Right lung (tissue), 10 donors: ENCODE measurements at places on chromosomes 12 and 14. TPM values are rescaled to one million over a fixed set of nuclear protein-coding genes. Genes with fewer than 3 reads are reported as not detected.

Gene CD69
- 5.9 TPM for polyA plus RNA-seq

DNA sequence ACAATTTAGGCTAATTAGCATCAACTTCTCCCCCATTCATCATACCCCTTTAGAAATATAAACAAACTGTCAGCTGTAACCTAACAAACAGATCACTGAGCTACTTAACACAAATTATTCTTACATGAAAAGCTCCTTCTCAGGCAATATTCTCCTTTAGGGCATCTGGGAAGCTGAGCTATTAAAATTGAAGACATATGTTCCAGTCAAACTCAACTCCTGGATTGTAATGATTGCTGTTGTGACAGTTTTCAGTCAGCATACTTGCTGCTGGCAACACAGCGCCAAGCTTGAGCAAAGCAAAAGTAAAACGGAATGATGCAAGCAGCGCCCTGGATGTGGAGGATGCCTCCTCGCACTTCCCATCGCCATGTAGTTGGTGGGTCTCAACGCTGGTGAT, 82.4 kb downstream of the SLC25A21 start:
- no peak for DNase-seq

Gene RIMBP2
- polyA plus RNA-seq = 16.1 TPM

DNA sequence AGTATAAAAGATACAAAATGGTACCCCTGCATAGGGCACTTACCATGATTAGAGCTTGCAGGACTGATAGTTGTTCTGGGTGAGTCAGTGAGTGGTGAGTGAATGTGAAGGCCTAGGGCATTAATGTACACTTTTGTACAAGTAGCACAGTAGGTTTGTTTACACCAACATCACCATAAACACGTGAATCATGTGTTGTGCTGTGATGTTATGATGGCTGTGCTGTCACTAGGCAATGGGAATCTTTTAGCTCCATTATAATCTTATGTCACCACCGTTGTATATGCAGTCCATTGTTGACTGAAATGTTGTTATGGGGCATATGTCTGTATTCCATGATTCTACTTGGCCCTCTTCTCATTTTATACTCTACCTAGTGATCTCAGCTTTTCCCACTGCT, 11.8 kb downstream of the NUBPL start:
- DNase-seq = no peak

DNA sequence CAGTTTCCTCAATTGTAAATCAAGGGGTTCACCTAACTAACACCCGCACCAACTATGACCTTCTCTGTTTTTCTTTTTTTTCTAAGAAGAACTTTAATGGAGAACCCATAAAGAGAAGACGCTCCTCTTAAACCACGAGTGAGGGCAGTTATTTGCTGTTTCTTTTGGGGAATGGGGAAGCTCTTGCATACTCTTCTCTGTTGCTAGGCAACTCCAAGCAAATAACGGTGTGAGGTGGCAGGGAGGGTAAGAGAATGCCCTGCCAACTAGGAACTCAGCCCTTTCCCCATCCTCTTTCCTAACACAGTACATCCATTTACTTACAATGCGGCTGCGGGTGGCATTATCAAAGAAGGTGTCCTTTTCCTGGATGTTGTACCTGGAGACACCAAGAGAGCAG, 114.9 kb downstream of the ANO2 start:
- DNase-seq = no peak

DNA sequence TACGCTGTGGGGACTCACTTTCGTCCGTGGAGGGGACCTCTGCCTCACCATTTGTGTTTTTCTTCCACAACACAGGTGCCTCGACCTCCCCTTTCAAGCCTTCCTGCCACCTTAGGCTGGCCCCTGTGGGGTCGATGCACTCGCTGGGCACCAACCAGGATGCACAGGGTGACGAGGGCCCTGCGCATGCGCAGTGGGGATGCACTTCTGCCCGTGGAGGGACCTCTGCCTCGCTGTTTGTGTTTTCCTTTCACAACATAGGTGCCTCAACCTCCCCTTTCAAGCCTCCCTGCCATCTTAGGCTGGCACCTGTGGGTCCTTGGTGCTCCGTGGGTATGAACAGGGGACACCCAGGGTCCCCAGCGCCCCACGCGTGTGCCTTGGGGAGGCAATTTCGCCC, 356.8 kb downstream of the ALG10 start:
- DNase-seq = no peak

- no peak for DNase-seq
These were observed 8.7 kb upstream of the AQP2 start for GRCh38 chr12:49941556-49942511.

- peak; percentile 63 for DNase-seq
These were observed 15.2 kb upstream of the CLIP1 start for GRCh38 chr12:122437656-122438121.

DNA sequence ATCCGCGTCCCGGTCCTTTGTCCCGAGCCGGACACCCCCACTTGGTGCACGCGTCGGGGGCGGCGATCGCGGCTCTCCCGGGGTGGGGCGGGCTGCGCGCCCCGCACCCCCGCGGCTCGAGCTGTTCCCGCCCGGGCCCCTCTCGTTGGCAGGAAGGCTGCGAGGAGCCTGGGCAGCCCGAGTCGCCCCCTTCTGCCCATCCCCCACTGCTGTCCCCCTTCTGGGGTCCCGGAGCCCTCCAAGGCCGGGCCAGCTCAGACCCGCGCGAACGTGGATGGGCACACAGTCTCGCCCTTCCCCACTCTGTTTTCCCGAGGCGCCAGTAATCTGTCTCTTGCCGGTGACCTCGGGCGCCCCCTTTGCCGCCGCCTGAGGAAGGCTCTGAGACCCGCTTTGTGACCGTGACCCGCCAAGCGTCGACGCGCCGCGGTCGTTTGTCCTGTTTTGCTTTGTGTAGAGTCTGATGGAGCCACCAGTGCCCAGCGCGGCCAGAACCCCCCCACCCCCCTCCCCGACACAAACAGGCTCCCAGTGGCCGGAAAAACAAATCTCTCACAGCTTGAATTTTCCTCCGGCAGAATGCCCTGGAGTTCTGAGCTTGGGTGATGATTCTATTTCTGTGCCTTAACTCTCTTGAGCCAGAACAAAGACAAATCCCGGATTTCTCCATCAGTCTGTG, 610 bp downstream of the C14orf132 start:
- DNase-seq = peak; percentile 59

- DNase-seq = no peak
These were observed 188.0 kb upstream of the SLC16A7 start for GRCh38 chr12:59407799-59408198.

- no peak for DNase-seq
These were observed 299.3 kb downstream of the TMEM132D start for GRCh38 chr12:129604506-129604905.

GRCh38 chr14:79530555-79530954, 680.7 kb downstream of the DIO2 start:
- no peak for DNase-seq

Gene CSRP2
- 22.7 TPM for polyA plus RNA-seq

GRCh38 chr12:12648951-12649650, 37.4 kb downstream of the CREBL2 start:
- no peak for DNase-seq

DNA sequence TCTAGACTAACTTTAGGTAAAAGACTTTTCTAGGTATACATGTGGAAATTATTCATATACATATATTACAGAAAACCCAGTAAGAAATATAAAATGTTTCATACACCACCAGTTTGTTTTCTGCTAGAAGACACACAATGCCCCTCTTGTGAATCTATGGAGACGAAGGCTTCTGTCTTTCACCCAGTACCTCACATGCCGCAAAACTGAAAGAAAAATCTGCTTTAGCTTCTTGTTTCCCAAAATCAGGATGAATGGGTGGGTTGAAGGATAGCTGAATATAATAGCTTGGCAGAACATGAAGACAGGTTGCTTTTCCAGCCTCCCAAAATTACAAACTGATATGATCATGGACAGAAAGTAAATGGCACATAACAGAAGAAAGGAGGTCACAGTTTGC, 1.3 kb downstream of the TAS2R30 start:
- DNase-seq = no peak

Gene PUS7L
- 14.8 TPM for polyA plus RNA-seq

DNA sequence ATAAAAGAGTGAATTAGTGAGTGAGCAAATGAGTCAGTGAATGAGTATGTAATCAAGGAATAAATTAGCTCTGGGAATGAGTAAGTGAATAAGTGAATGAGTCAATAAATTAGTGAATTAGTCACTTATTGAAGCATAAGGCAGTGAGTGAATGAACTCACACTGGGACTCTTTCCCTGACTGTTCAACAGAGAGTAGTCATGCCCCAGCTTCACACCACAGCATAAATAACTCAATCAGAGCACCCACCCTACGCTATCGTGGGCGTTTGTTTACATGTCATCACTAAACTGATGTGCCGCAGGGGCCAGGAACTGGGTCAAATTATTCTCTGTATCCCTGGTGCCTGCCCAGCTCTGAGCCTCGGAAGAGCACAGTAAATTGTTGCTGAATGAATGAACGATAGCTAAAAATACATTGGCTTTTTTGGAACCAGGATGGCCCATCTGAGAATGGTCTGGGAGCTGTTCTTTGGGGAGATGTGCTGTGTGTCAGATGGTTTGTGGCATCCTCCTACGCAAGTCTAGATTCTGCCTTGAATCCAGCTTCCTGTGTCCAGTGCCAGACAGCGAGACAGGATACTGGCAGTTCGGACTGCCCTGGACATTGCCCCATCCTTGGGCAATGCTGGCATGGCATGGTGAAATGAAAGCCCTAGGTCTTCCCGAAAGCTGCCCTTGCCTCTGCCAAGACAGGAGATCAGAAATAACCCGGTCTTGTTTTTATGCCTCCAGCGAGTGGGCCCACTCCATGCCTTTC, 98.0 kb upstream of the RTL1 start:
- DNase-seq = no peak

GRCh38 chr14:61512026-61512834, 183.1 kb upstream of the HIF1A start:
- no peak for DNase-seq

Gene CABP1
- polyA plus RNA-seq = 2.9 TPM

- DNase-seq = no peak
These were observed 40.2 kb upstream of the TMEM179 start for GRCh38 chr14:104644656-104645378.

Gene SLC7A7
- 9.5 TPM for polyA plus RNA-seq

DNA sequence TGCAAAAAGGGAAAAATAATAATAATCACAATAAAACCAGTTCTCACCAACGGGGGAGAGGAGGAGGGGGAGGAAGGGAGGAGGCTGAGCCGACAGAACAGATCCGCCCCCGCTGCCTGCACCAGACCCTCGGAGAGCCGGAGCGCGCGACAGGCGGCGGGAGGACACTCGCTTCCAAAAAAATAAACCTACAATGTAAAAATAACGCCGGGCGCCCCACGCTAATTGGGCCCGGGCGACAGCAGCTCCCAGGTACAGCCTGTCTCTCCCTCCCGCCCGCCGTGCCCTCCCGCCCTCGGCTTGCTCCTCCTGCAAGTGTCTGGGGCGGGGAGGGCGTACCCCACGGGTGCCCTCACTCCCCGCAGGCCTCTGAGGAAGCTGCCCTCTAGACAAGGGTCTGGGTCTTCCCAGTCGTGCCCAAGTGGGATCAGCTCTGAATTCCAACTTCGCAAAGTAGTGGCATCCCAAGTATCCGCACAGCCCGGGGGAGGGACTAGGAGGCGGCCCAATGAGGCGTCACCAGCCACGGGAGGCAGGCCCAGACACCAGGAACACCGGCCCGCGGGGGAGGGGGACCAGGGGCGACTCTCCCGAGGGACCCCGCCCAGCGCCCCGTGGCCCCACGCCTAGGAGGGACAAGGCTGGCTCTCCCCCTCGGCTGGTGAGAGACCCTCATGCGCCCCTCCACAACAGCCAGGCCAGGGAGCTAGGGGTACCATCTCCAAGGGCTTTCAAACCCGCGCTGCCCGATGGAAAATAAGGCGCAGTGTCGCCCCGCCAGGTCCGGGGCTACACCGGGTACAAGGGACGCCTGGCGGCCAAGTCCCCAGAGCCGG, 1.0 kb downstream of the NCOR2 start:
- peak; percentile 77 for DNase-seq

Gene SLCO1B1
- 0.18 TPM for polyA plus RNA-seq

DNA sequence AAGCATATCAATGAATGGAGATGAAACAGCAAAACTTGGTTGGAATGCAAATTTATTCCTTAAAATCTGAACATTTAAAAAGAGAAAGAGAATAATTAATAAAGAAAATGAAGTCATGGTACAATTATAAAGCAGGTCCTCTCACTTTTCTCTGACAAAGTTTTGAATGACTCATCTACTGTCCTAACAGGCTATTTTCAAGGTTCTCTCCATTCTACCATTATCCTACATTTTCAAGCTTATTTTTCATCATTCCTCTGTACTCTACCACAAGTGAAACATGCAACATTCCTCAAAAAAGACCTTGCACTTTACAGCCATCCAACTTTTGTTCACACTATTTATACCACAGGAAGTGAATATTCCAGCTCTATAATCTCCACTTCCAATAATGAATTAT, 36.9 kb upstream of the AP4S1 start:
- no peak for DNase-seq

Gene RPGRIP1
- polyA plus RNA-seq = 0.85 TPM

Gene FAM181A
- polyA plus RNA-seq = 0.10 TPM

DNA sequence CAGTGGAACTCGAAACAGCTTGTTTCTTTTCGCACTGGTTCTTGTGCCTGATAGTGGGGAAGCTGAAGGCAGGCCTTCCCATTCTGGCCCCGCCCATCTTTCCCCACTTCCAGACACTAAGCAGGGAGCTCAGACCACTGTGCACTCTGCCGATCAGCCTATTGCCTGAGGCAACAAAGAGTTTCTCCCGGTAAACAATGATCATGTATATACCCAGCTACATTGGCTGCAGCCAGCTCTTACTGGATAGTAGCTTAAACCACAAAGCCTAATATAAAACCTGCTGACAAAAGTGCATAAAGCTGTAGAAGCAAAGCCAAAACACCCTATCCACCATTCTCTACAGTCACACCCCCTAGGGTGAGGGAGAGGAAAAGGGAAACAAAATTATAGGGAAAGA, 24.7 kb upstream of the GLIPR1 start:
- DNase-seq = no peak

Gene CISTR
- polyA plus RNA-seq = not detected

GRCh38 chr12:116483959-116484750, 75.0 kb upstream of the MAP1LC3B2 start:
- DNase-seq = no peak

DNA sequence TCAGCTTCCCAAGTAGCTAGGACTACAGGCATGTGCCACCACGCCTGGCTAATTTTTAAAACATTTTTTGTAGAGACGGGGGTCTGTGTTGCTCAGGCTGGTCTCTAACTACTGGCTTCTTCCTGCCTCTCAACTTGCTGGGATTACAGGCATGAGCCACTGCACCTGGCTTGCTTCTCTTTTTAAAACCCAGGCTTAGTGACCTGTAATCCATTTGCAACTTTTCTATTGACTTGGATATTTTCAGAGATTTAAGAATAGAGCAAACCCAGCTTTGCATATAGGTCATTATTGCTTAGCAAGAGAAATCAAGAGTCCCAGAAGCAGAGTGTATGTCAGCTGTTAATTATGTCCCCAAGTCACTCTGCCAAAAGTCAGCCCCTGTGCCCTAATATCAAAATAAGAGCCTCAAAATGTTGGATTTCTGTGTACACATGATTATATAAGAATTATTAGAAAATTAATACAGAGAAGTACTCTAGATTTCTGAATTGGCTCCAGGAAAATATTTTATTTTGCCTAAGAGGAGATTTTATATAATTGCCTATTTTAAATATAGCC, 24.9 kb downstream of the TCP11L2 start:
- DNase-seq = peak; percentile 25

Gene RNASE2
- polyA plus RNA-seq = 2.3 TPM

GRCh38 chr12:96170328-96170727, 23.8 kb upstream of the ELK3 start:
- no peak for DNase-seq

GRCh38 chr12:102372087-102372486, 108.3 kb downstream of the IGF1 start:
- DNase-seq = no peak

- DNase-seq = no peak
These were observed 8.9 kb upstream of the TAC3 start for GRCh38 chr12:57025196-57025595.
